ENCODE measurements at places on chromosomes 2 and 18.

DNA sequence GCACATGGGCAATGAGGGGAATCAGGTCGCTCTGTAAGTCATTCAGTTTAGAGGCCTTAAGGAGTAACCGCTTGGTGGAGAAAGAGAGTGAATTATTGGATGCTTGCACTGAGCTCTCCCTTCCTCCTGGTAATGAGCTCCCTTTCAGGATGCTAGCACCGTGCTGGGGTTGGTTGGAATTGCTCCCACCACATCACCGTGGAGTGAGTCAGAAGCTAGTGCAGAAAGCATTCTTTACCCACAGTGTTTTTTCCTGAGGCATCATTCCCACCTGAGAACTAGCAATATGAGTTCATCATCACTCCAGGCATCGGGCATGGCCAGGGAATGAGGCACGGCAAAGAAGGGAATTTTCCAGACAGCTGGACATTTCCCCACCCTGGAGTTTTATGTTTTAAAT is 57.6 kb downstream of the ITGB6 start:
- DNase-seq: no peak

GRCh38 chr18:7733642-7734041 is 166.5 kb downstream of the PTPRM start:
- no peak for DNase-seq

- no peak for DNase-seq
Measured at GRCh38 chr2:44623622-44624351, 262.0 kb downstream of the CAMKMT start.

- DNase-seq: no peak
Measured at GRCh38 chr2:108363024-108363907, 14.5 kb upstream of the SULT1C4 start.

GRCh38 chr2:161332371-161332967 is 24.2 kb downstream of the PSMD14 start:
- no peak for DNase-seq

GRCh38 chr2:10978090-10978670 is 66.4 kb downstream of the KCNF1 start:
- DNase-seq: no peak

DNA sequence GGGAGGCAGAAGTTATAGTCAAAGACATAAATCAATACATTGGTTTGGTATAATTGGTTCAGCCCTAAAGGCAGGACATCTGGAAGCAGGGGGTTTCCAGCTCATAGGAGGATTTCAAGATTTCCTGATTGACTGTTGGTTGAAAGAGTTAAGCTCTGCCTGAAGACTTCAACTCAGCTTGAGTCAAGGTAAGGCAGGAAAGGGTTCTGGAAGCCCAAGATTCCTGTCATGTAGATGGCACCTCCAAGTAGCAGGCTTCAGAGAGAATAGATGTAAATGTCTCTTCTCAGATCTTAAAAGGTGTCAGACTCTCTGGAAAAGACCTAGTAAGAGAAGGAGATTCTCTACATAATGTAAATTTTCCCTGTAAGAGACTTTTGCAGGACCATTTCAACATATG is 335.3 kb downstream of the RIT2 start:
- no peak for DNase-seq

Measured in left forelimb (tissue), 1 donor.